IMR-90 (cell line): ENCODE measurements at places on chromosomes 3 and 15. TPM values are rescaled to one million over a fixed set of nuclear protein-coding genes. Genes with fewer than 3 reads are reported as not detected.
A peak's percentile ranks its signal among the peaks of the same experiment; 100 is the strongest.

DNA sequence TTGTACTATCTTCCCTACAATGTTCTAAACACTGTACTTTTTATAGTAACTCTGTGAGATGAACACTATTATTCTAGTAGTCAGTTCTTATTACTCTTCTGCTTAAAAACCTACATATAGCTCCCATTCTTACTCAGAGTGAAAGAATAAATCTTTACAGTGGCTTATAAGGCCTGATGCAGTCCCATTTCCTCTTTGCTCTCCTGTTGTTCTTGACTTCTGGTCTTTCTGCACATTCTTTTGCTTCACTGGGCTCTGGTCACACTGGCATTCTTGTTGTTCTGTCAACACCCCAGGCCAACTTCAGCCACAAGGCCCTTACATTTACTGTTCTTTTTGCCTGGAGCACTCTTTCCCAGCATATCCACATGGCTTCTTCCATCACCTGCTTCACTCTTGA, 58.2 kb upstream of the TP63 start:
- no peak for DNase-seq

DNA sequence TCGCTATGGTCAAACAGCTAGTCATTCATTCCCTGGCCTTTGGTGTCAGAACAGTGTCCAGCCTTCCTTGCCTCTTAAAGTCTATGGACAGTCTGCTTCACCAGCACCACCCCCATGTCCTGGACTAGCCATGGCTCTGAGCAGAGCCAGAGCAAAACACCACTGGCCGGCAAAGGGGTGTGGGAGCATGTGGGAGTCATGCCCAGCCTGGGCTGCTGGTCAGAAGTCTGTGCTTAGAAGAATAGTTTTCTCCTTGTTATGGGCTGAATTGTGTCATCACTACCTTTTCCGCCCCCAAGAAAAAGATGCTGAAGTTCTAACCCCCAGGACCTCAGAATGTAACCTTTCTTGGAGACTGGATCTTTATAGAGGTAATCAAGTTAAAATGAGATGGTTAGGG, 132.9 kb upstream of the LPP start:
- DNase-seq: peak; percentile 13

DNA sequence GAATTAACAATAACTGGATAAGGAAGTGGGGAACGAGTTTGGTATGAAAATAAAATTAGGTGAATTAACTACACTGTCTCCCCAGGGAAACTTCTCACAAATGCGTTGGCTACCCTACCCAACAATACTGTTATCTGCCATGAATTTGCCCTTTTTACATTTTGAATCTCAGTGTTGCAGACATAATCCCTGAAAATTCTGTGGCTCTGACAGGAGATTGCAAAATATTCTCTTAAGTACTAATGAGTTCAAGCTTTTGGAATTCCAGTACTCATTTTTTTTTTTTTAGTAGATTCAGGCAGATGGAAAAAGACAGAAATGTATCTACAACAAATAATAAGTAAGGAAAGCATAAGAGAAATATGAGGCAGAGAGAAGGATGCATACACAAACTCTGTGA, 332.6 kb downstream of the LSAMP start:
- DNase-seq: peak; percentile 42

- DNase-seq: peak; percentile 47
Observed at GRCh38 chr15:77821188-77821958, 188.7 kb upstream of the LINGO1 start.

PRTG gene
- 1.4 and 1.7 TPM in 2 replicates for total RNA-seq

GNAT1 gene
- total RNA-seq: not detected in 2 replicates

- no peak for DNase-seq
Observed at GRCh38 chr3:43949594-43949993, 258.9 kb downstream of the ABHD5 start.

GRCh38 chr3:102016417-102016816, 167.1 kb downstream of the NFKBIZ start:
- no peak for DNase-seq

DNA sequence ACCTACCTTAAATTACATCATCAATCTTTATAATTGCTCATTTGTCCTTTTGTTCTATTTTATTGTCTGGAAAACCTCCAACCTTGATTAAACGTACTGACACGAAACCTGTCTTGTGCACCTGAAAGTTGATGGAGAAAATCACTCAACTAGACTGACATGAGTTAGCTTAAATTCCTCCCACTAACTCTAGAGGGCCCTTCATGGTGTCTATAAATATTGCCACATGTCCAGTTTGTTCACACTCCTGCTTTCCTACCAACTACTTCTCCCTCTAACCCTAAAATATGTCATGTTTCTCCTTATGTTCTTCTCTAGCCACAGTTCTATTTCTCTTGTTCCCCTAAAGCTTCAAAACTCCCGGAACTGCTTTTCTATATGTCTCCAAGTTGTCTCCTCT, 59.8 kb upstream of the SGO1 start:
- no peak for DNase-seq

DNA sequence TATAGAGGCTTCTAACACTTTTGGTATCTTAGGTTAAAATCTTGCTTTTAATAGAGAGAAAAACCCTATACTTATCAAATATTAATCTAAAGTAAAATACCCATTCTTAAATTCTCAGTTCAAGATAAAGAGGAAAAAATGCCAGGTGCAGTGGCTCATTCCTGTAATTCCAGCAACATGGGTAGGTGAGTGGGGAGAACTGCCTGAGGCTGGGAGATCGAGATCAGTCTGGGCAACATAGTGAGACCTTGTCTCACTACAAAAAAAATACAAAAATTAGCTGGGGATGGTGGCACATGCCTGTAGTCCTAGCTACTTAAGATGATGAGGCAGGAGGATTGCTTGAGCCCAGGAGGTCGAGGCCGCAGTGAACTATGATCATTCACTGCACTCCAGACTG, 135.8 kb downstream of the CLASP2 start:
- no peak for DNase-seq

DNA sequence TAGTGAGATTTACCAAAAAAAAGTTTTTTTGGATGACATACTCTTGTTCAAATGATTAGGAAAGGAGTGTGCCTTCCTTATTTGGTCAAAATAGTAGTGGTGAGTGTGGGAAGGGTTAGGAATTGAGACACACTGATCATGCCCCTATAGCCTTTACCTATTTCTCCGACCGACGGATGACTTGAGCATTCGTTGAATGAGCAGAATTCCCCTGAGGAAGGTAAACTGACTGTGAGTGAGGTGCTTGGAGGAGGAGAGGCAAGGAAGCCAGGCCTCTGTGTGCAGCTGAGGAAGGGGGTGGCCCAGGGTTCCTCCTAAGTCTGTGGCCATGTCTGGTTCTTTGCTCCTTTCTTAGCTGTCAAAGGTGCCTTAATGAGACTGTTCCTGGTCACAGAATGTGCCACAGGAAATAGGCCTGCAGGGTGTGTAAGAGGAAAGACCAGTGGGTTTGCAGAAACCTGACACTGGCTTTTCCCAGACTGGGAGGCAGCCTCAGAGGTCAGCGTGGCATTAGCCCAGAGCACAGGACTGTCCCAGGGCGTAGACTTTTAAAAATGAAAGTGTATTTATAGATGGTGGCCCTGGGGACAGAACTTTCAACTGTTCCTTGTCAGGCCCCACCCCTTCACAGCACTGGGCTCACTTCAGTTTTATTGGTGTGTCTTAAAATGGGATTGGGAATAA, 307.7 kb upstream of the C2CD4B start:
- no peak for DNase-seq

- DNase-seq: no peak
Observed at GRCh38 chr15:90174140-90174875, 26.8 kb upstream of the SEMA4B start.
